ENCODE measurements at places on chromosomes 5 and 9. TPM values are rescaled to one million over a fixed set of nuclear protein-coding genes. Genes with fewer than 3 reads are reported as not detected.
A peak's percentile ranks its signal among the peaks of the same experiment; 100 is the strongest.

PCDHB11 gene
- polyA plus RNA-seq, result not detected

ACOT12 gene
- not detected for polyA plus RNA-seq

ELAVL2 gene
- polyA plus RNA-seq, result 4.3 TPM

TAF11L5 gene
- polyA plus RNA-seq, result not detected

ST8SIA4 gene
- polyA plus RNA-seq, result 0.43 TPM

FCHO2 gene
- 10.6 TPM for polyA plus RNA-seq

MYO10 gene
- polyA plus RNA-seq, result 16.1 TPM

GPR151 gene
- not detected for polyA plus RNA-seq

DNA sequence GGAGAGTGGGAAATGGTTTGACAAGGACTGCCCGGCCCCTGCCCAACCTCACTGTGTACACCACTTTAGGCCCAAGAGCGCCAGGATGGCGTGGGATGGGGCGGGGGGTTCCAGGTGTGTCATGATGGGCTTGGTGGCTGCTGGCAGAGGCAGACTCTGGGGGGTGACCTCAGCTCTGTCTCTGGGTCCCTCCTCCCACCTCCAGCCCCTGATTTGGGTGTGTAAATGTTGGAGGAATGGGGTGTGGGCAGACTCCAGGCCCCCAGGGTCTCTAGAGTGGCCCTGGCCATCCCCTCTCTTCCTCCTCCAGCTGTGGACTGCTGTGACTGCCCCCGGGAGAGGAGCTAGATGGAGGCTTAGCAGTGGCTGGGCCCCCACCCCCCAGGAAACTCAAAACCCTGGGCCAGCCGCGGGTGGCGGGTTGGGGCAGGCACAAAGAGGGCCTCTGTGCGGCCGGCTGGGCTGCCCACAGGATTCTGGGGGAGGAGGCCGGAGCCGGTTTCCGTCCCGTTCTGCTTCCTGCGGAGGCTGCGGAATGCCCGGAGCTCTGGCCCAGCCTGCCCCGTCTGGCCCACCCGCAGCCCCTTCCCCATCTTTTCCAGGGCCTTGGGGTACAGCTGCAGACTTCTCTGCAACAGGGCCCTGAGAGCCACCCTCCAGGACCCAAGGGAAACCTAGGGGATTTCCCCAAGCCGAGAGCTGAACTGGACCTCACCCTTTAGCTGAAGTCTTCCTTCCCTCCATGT, 23.1 kb downstream of the CXXC5 start:
- H3K27me3 ChIP-seq, result no peaks in the 10 kb centered on the region
- no peaks in the 10 kb centered on the region for H3K36me3 ChIP-seq
- H3K4me3 ChIP-seq, result no peak overlapping the region
- peaks cover 18% of the 10 kb centered on the region for H3K4me1 ChIP-seq
- no peak overlapping the region for H3K27ac ChIP-seq

DNA sequence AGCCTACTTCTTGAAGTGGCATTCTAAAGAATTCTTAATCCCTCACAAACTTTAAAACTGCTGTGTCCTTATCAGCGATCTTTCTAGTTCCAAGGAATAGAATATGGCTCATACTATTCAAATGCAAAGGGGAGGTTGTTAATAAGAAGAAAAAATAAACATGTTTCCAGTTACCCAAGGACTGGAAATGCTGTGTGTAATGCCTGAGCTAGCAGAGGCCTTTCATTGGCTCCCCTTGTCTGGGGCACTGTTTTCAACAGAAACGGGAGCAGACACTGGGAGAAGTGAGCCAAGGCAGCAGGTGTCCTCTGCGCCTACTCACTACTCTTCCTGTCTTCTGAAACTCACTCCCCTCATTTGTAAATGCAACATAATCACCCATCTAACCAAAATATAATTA, 253.0 kb downstream of the MARCHF11 start:
- no peaks in the 10 kb centered on the region for H3K36me3 ChIP-seq
- DNase-seq, result no peak
- no peaks in the 10 kb centered on the region for H3K27me3 ChIP-seq
- no peaks in the 10 kb centered on the region for H3K4me1 ChIP-seq
- H3K4me3 ChIP-seq, result no peak overlapping the region
- H3K27ac ChIP-seq, result no peak overlapping the region

GRCh38 chr5:176162198-176162597, 76.0 kb upstream of the SIMC1 start:
- no peak overlapping the region for H3K4me3 ChIP-seq
- DNase-seq, result no peak
- H3K27me3 ChIP-seq, result no peaks in the 10 kb centered on the region

GRCh38 chr9:133188006-133188842, 20.8 kb downstream of the OBP2B start:
- no peaks in the 10 kb centered on the region for H3K4me1 ChIP-seq
- H3K27me3 ChIP-seq, result peaks cover 12% of the 10 kb centered on the region
- no peak overlapping the region for H3K4me3 ChIP-seq
- no peak for DNase-seq
- H3K27ac ChIP-seq, result no peak overlapping the region

- DNase-seq, result no peak
- H3K36me3 ChIP-seq, result no peaks in the 10 kb centered on the region
- H3K4me1 ChIP-seq, result peaks cover 15% of the 10 kb centered on the region
- no peak overlapping the region for H3K4me3 ChIP-seq
- no peaks in the 10 kb centered on the region for H3K27me3 ChIP-seq
- no peak overlapping the region for H3K27ac ChIP-seq
These were observed 33.5 kb downstream of the LNPEP start for GRCh38 chr5:96969366-96969765.

DNA sequence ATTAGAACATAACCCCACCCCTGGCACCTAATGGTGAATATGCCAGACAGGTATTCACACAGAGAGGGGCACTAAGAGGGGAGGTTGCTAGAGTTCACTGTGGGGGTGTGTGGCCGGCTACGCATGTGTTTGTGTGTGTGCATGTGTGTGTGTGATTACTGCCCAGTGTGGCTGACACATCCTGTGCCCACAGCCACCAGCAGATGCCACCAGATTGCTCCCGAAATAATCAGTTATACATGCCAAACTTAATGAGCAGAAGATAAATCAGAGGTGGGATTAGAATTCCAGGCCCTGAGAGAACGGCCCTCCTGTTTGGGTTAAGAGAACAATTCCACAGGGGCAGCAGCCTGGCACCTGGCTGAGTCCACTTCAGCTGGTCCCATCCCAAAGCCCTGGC, 91.8 kb upstream of the TBCA start:
- no peak for DNase-seq
- no peaks in the 10 kb centered on the region for H3K27me3 ChIP-seq
- H3K4me1 ChIP-seq, result no peaks in the 10 kb centered on the region

DNA sequence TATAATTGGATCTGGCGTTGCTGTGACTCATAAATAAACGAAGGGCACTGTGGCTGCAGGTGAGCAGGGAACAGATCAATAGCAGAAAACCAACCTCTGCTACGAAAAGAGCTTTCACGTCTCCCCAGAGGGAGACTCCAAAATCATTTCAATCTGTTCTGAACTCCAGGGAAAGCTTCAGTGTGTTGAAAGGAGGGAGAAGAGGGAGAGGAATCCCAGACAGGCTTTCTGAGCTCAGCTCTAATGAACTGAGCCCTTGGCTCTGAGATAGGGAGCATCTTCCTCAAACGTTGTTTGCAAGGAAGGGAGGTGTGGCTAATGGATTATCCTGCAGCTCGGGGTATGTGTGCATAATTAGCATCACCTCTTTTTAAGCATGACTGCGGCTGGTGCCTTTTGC, 288.0 kb upstream of the IRX4 start:
- DNase-seq, result no peak
- H3K4me3 ChIP-seq, result no peak overlapping the region
- H3K27me3 ChIP-seq, result peaks cover 13% of the 10 kb centered on the region
- no peaks in the 10 kb centered on the region for H3K4me1 ChIP-seq

- no peak overlapping the region for H3K27ac ChIP-seq
- H3K27me3 ChIP-seq, result no peaks in the 10 kb centered on the region
- H3K4me3 ChIP-seq, result no peak overlapping the region
- no peak for DNase-seq
- no peaks in the 10 kb centered on the region for H3K4me1 ChIP-seq
- no peaks in the 10 kb centered on the region for H3K36me3 ChIP-seq
These were observed 87.8 kb downstream of the RASEF start for GRCh38 chr9:82975176-82975575.

DNA sequence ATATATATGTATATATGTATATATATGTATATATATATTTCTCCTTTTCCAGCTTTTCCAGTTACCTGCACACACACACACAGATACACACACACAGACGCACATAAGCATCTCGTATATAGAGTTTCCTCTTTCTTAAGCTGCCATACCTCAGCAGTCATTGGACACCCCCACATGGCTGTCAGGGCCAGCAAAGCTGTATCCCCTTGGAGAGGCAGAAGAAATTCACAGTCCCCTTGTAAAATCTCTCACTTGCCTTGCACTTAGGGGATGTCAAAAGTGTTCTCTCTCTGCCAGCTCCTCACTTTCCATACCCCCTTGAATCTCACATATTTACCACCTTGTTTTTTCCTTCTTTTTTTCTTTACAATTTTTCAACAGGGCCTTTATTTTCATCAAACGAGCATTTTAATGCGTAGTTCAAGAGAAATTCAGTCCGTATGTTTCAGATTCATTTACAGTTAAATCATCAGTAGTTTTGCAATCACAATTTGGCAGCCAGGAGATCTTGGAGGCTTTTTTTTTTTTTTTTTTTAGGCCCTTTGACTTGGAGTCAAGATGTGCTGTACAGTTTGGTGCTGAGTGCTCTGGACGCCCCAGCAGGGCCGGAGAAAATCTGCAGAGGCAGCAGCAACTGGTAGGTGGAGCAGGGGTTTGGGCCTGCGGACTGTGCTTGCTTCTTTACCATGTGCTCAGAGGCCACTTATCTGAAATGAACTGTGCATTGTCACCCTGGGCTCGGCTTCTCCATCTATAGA, 244.9 kb upstream of the KLF4 start:
- H3K36me3 ChIP-seq, result no peaks in the 10 kb centered on the region
- no peaks in the 10 kb centered on the region for H3K27me3 ChIP-seq
- peak overlapping the region; percentile 19 for H3K27ac ChIP-seq
- no peak overlapping the region for H3K4me3 ChIP-seq
- peaks cover 46% of the 10 kb centered on the region for H3K4me1 ChIP-seq

- no peak overlapping the region for H3K4me3 ChIP-seq
- H3K4me1 ChIP-seq, result peaks cover 6% of the 10 kb centered on the region
- no peaks in the 10 kb centered on the region for H3K36me3 ChIP-seq
- DNase-seq, result no peak
- H3K27ac ChIP-seq, result no peak overlapping the region
These were observed 18.3 kb upstream of the IL33 start for GRCh38 chr9:6197330-6197729.

DNA sequence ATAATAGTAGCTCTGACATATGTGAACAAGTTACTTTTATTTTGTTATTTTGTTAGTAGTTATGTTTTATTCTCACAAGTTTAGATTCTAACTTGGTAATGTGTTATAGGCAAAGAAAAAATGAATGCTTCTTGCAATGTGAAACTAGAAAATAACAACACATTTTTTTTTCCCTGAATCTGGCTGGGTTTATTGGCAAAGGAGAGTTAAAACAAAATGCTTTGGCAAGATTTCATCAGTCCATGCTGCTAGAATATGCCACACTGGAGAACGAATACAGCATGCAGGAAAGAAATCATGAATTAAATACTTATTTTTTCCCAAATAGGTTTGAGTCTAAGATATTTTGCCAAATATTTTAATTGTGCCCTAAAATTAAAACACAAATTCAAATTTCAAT, 1048.1 kb upstream of the ACO1 start:
- H3K27me3 ChIP-seq, result no peaks in the 10 kb centered on the region
- no peaks in the 10 kb centered on the region for H3K4me1 ChIP-seq
- DNase-seq, result no peak
- no peak overlapping the region for H3K27ac ChIP-seq

GRCh38 chr9:20906326-20906725, 125.1 kb downstream of the HACD4 start:
- no peak overlapping the region for H3K27ac ChIP-seq
- H3K27me3 ChIP-seq, result no peaks in the 10 kb centered on the region
- no peaks in the 10 kb centered on the region for H3K4me1 ChIP-seq
- no peak overlapping the region for H3K4me3 ChIP-seq
- no peaks in the 10 kb centered on the region for H3K36me3 ChIP-seq
